Breast epithelium (tissue), 4 donors: ENCODE measurements at places on chromosomes 12 and 14.

DNA sequence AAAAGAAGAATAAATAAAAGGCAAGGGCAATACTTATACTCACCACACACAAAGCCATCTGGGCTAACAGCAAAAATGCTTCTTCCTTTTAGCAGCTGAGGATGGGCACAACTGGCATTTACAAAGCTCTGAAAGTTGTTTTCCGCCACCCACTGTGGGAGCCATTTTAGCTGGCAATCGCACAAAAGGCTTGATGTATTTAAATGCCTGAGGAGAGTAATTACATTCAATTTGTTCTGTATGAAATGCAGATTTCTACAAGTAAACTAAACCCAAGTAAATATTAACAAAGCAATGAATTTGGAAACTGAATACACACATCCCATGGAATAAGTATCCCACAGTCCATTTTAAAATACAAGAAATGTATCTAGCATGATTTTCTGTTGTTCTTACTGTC lies 37.5 kb downstream of the LRIG3 start:
- no peak for DNase-seq
- H3K4me3 ChIP-seq = no peak overlapping the region
- no peak overlapping the region for H3K27ac ChIP-seq
- peaks cover under 1% of the 10 kb centered on the region for H3K36me3 ChIP-seq
- H3K27me3 ChIP-seq = no peaks in the 10 kb centered on the region

DNA sequence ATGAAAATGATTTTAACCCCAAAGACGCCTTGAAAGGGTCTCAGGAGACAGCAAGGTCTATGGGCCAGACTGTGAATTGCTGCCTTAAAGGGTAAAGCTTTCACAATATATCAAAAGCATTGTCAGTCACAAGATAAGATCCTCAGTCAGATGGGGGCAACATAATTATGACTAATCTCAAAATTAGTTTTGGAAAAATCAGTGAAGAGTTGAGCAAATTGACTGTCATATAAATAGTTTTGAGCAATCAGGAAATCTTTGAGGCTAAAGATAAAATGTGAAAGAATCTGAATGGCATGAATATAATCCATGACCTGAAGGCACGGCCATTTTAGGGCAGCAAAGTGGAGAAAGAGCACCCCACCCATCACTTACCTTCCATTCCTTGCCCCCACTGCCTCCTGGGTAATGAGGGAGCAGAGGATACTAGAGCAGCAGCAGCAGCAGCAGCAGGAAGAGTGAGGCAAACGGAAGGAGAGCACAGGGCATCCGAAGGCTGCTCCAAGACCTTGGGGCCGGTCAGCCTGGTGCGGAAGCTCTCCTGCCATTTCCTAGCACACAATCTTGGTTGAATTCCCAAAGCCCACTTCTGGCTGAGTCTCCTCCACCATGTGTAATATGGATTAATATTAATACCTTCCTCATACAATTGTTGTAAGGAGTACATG lies 7.0 kb downstream of the STON2 start:
- H3K27ac ChIP-seq = peak overlapping the region; percentile 33
- no peaks in the 10 kb centered on the region for H3K27me3 ChIP-seq
- no peaks in the 10 kb centered on the region for H3K36me3 ChIP-seq
- no peaks in the 10 kb centered on the region for H3K4me1 ChIP-seq
- no peak overlapping the region for H3K4me3 ChIP-seq

DNA sequence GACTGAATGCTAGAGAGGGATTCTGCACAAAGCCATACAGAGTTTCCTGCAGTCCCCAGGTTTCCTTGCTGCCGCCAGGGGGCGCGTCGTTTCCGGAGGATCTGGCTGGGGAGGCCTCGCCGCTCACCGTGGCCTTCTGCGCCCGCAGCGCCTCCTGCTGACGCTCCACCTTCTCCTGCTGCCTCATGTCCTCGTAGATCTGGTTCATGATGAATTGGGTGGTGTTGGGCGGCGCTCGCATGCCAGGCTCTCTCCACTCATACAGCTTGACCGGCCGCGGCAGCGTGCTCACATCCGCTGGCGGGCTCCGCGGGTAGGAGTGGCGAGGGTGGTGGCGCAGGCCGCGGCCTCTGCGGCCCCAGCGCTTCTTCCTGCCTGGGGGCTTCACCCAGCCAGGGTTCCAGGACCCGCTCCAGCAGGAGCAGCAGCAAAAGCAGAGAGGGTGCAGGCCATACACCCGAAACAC lies 987 bp downstream of the CCER1 start:
- H3K4me3 ChIP-seq = no peak overlapping the region
- no peaks in the 10 kb centered on the region for H3K4me1 ChIP-seq
- H3K27me3 ChIP-seq = no peaks in the 10 kb centered on the region
- DNase-seq = no peak
- no peak overlapping the region for H3K27ac ChIP-seq
- no peaks in the 10 kb centered on the region for H3K36me3 ChIP-seq

- H3K27me3 ChIP-seq = no peaks in the 10 kb centered on the region
- H3K4me1 ChIP-seq = no peaks in the 10 kb centered on the region
- H3K4me3 ChIP-seq = no peak overlapping the region
Observed at GRCh38 chr12:12683725-12684124, 12.3 kb downstream of the GPR19 start.

DNA sequence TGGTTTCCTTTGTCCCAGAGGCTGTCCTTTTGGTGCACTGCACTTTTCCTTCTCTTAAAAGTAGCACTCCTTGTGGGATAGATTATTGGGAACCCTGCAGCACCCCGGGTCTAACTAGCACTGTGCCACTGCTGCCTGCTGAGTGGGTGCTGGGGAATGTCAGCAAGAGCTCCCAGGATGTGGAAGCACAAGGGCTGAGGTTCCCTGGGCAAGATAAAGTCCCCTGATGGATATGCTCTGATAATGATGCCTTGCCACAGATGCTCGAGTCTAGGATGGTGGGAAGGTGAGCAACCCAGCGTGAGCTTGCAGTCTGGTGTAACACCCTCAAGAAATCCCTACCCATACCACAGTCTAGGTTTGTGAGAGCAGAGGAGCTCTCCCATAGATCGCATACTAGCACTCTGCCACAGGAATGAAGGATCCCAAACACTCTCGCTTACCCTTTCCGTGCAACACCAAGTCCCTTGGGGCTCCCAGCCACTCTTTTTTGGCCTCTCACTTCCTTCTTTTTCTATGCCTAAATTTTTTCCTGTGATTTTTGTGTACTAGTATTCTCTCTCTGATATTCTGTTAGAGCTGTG lies 32.6 kb downstream of the USP15 start:
- DNase-seq = no peak
- no peaks in the 10 kb centered on the region for H3K27me3 ChIP-seq
- H3K4me1 ChIP-seq = no peaks in the 10 kb centered on the region
- no peaks in the 10 kb centered on the region for H3K36me3 ChIP-seq
- no peak overlapping the region for H3K4me3 ChIP-seq
- no peak overlapping the region for H3K27ac ChIP-seq

DNA sequence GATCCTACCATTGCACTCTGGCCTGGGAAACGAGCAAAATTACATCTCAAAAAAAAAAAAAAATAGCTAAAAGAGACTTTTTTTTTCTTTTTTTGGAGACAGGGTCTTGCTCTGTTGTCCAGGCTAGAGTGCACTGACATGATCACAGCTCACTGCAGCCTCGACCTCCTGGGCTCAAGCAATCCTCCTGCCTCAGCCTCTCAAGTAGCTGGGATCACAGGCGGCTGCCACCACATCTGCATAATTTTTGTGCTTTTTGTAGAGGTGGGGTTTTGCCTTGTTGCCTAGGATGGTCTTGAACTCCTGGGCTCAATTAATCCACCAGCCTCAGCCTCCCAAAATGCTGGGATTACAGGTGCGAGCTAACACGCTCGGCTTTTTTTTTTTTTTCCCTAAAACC lies 11.3 kb downstream of the RALGAPA1 start:
- H3K4me3 ChIP-seq = no peak overlapping the region
- no peak overlapping the region for H3K27ac ChIP-seq
- no peaks in the 10 kb centered on the region for H3K36me3 ChIP-seq
- no peaks in the 10 kb centered on the region for H3K4me1 ChIP-seq

DNA sequence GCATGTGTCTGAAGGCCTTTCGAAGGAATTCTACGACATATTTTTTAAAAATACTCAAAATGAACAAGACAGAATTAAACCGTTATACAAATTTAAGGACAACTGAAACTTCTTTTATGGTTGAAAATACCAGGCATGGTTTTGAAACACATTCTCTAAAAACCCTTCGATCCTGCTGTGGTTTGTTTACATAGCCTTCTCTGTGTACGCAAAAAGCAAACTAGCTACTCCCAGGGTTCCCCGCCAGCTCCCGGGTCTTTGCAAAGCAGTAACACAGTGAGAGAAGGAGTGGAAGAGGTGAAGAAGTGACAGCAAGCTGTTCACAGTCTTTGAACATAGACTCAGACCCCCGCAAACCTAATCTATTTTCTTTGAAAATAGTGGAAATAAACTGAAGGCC lies 2.2 kb upstream of the TC2N start:
- peak overlapping the region; percentile 27 for H3K27ac ChIP-seq
- no peak for DNase-seq
- H3K4me3 ChIP-seq = no peak overlapping the region
- peaks cover 27% of the 10 kb centered on the region for H3K4me1 ChIP-seq
- H3K27me3 ChIP-seq = no peaks in the 10 kb centered on the region
- H3K36me3 ChIP-seq = no peaks in the 10 kb centered on the region

DNA sequence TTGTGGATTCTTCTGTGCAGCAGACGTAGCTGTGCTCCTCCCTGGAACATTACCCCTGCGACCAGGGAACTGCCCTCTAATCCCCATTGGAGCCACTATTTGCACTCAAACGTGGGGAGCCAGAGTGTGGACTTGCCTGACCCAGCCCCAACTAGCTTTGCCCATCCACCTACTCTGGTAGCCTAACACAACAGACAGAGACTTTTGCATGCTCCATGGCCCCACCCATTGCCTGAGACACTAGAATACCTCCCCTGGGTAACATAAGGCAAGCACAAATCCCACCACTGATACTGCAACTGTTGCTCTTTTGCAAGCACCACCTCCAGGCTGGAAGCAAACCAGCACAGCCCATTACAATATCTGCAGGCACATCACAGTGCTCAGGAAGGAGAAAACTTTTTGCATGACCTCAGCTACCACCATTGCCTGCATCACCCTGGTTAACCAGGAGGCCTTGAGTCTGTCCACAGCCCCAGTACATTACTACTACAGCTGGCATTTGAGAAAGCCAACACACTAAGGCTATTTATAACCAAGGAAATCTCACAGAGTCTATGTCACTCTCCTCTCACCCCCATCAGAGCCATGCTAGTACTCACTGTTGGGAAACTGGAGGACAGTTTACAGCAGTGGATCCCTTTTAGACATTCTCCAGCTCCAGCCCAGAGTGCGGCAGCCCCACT lies 15.0 kb downstream of the CEP128 start:
- no peaks in the 10 kb centered on the region for H3K36me3 ChIP-seq
- no peak overlapping the region for H3K27ac ChIP-seq
- H3K27me3 ChIP-seq = no peaks in the 10 kb centered on the region
- no peaks in the 10 kb centered on the region for H3K4me1 ChIP-seq
- DNase-seq = no peak

DNA sequence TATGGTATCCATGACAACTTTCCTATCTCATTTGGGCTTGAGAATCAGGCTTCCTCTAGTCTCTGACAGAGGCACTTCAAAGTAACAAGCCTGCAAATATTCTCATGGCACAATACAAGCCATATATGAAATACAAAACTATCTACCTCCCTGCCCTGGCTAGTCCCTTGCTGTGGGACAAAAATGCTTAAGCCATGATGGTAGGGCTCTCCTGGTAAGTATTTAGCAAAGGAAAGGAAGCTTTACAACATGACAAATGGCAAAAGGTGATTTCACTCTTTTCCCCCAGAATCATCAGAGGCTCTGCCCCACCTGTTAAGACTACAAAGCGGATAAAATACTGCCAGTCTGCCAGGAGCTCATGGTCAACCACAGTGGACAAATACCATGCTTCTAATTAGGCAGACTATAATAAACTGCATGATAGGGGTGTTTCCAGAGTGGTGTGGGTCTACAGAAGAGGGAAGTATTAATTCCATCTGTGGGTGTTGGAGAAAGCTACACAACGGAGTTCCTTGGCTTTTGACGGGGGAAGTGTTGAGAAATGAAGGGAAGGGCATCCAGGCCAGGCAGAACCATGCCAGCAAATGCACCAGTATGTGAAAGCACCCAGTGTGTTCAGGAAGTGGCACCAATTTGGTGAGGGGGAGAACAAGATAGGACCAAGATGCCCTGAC lies 92.9 kb downstream of the SPTSSA start:
- DNase-seq = no peak
- no peaks in the 10 kb centered on the region for H3K27me3 ChIP-seq
- peak overlapping the region; percentile 76 for H3K27ac ChIP-seq
- H3K4me1 ChIP-seq = peaks cover 6% of the 10 kb centered on the region
- H3K36me3 ChIP-seq = no peaks in the 10 kb centered on the region

- H3K4me3 ChIP-seq = no peak overlapping the region
- DNase-seq = no peak
- H3K4me1 ChIP-seq = no peaks in the 10 kb centered on the region
- no peaks in the 10 kb centered on the region for H3K36me3 ChIP-seq
Observed at GRCh38 chr12:132604668-132605441, 5.5 kb downstream of the LRCOL1 start.

DNA sequence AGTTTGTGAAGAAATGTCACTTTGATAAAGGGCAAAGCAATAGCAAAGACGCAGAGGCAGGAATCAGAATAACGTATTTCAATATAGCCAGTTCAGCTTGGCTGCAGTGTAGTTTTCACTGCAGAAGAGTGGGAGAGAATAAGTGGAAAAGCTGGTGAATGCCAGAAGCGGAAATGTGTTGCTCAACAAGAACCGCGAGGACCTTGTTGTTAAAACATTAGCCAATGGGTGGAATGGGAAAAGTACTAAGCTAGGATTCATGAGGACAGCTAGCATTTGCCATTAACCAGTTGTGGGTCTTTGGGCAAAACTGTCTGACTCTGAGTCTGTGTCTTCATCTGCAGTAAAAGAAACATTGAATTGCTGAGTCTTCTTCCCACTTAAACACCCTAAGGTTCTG lies 292.9 kb upstream of the GRIP1 start:
- H3K27ac ChIP-seq = no peak overlapping the region
- H3K4me1 ChIP-seq = no peaks in the 10 kb centered on the region
- DNase-seq = no peak

DNA sequence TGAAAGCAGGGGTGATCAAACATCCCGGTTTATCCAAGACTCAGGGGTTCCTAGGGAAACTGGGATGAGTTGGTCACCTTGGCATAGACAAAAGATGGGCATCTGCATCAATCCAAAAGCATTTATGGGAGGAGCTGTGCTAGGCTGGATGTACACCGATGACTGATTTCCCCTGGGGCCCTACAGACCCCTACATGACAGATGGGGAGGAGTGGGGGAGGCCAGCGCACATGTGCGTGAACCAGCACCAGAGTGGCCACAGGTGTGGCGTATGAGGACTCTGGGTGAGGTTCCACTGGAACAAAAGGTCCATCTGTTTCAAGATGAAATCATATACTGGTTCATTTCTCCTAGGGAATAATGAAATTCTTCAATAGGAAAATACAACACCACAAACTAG lies 210.4 kb downstream of the ITPR2 start:
- no peaks in the 10 kb centered on the region for H3K27me3 ChIP-seq
- no peaks in the 10 kb centered on the region for H3K4me1 ChIP-seq
- peaks cover 5% of the 10 kb centered on the region for H3K36me3 ChIP-seq
- no peak overlapping the region for H3K4me3 ChIP-seq

- H3K36me3 ChIP-seq = peaks cover 3% of the 10 kb centered on the region
- no peak for DNase-seq
- no peaks in the 10 kb centered on the region for H3K27me3 ChIP-seq
- H3K4me1 ChIP-seq = no peaks in the 10 kb centered on the region
- H3K27ac ChIP-seq = no peak overlapping the region
Observed at GRCh38 chr12:89650239-89650638, 58.4 kb downstream of the ATP2B1 start.

GRCh38 chr14:56294128-56294527 lies 175.9 kb downstream of the PELI2 start:
- no peaks in the 10 kb centered on the region for H3K27me3 ChIP-seq
- H3K4me1 ChIP-seq = no peaks in the 10 kb centered on the region
- H3K27ac ChIP-seq = no peak overlapping the region
- no peak for DNase-seq
- H3K4me3 ChIP-seq = no peak overlapping the region
